Activated naive CD8-positive, alpha-beta T cell treated with anti-CD3 and anti-CD28 coated beads, Interleukin-2, amount 50 U/mL, for 16 hours (primary cell): ENCODE measurements at places on chromosomes 6 and 20.

DNA sequence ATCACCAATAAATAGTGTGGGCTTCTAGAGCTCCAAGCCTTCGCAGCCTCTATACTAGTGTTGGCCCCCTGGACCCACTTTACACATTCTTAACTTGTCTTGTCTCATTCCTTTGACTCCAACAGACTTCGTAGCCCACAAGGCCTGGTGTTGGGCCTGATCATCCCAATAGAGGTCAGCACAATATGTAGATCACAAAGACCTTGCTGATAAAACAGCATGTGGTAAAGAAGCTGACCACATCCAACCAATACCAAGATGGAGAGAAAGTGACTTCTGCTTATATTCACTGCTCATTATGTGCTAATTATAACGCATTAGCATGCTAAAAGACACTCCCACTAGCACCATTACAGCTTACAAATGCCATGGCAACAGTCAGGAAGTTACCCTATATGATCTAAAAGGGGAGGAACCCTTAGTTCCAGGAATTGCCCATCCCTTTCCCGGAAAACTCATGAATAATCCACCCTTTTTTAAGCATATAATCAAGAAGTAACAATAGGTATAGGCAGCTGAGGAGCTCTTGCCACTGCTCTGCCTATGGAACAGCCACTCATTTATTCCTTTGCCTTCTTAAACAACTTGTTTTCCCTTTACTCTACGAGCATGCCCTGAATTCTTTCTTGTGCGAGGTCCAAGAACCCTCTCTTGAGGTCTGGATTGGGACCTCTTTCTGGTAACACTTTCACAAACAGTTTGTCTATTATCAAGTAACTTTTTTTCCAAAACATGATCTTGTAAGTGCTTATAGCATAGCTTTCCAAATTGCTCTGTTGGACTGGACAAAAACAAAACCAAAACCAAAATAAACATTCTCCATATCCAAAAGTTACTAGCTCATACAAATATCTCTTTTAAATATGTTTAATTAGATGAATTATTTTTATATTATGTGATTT lies 54.6 kb upstream of the ECHDC1 start:
- DNase-seq: no peak

DNA sequence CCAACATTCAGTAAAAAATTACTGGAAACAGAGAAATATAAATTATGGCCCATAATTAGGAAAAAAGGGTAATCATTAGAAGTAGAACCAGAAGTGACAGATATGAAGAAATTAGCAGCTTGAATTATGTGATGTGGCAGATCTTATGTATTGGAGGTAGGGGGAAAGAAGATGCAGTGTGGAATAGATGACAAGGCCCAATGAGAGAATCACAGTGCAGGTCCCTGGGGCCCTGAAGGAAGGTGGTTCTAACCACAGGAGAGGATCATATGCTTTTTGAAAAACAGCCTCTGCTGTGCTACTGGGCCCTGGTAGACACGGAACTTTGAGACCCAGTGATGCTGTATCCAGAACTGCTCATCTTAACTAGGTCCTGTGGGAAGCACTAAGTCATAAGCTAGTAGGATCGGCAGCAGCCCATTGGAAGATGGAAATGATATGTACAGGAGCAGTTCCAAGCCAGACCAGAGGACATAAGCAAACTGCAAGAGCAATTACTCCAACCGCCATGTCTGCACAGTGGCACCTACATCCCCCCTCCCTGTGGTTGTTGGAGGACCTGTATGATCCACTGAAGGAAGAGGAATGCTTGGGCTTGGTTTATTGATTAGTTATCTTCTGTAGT lies 14.2 kb downstream of the HEBP2 start:
- no peak for DNase-seq

DNA sequence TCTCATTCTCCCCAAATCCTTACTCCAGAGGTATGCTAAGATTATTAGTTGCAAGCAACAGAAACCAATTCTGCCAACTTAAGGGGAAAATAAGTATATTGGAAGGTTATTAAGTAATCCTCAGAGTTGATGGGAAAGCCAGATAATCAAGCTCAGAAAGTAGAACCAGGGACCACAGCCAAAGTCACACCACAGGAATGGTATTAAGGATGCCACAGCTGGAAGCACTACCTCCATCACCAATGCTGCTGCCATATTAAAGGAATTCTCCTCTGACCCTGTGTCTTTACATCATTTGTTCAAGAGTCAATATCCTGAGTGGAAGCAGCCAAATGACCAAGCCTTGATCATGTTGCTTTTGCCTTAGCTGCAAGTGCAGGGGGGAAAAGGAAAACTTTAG lies 9.9 kb downstream of the PROCR start:
- no peak for DNase-seq

DNA sequence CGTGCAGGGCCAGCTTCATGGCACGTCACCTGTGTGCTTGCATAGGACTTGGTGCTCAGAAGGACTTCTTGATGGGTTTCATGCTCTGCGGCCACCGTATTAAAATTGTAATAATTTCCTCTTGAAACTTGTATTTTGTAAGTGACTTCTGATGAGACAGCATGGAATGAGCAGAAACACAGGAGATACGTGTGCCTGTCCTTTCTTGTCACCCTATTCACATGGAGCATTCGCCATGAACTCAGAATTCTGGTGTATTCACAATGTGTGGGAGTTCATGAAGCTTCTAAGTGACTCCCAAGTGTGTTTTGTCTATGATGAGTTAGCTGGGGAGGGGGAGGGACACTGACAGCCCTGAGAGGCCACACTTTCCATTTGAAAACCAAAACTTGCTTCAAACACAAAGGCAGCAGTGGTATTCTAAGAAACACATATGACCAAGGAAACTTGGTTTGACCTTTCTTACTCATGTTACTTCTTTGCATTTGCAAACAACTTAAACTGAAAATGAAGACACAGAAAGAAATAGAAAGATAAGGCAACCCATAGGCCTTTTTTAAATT lies 92.1 kb upstream of the NEDD9 start:
- DNase-seq: peak; percentile 32

GRCh38 chr6:153027480-153027879 lies 25.0 kb upstream of the MTRF1L start:
- no peak for DNase-seq

- DNase-seq: no peak
These were observed 1.0 kb downstream of the CALHM6 start for GRCh38 chr6:116461932-116462885.

GRCh38 chr6:87922947-87923330 lies 124.7 kb upstream of the SPACA1 start:
- DNase-seq: no peak

DNA sequence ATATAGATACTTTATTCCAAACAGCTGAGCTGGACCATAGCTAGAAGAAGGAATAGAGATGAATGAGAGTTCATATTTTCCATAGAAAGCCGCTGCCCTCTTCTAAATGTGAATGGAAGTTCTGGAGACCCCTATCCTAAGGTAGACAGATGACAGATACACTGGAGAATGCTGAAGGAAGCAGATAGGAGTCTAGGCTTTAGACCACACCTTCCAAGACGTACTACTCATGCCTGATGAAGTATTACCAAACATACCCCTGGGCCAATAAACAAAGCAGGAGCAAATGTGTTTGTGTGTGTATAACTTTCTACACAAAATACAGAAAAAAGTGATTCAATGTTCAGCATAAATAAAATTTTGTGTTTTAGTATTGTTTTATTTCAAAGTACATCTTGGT lies 9.1 kb upstream of the SLC17A2 start:
- no peak for DNase-seq

GRCh38 chr6:102907181-102907580 lies 1513.7 kb downstream of the GRIK2 start:
- no peak for DNase-seq

DNA sequence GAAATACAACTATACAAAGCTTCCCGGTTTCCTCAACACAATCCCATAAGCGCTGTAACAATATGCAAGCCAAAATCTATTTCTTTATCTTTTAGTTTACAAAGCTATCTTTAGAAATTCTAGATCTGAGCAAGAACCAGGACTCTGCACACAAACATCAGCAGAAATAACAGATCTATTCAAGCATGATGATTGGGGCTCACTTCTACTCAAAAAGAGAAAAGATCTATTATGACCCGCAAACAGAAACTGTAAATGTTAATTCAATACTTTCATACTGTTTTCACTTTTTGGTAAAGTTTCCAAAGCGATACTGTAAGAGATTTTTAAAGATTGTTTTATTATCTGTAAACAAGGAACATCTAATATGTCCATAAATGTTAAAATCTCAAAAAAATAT lies 86.6 kb downstream of the SESN1 start:
- DNase-seq: no peak

- no peak for DNase-seq
These were observed 719.7 kb upstream of the MARCKS start for GRCh38 chr6:113137426-113137825.

GRCh38 chr6:141026504-141026903 lies 1106.2 kb upstream of the GJE1 start:
- no peak for DNase-seq

DNA sequence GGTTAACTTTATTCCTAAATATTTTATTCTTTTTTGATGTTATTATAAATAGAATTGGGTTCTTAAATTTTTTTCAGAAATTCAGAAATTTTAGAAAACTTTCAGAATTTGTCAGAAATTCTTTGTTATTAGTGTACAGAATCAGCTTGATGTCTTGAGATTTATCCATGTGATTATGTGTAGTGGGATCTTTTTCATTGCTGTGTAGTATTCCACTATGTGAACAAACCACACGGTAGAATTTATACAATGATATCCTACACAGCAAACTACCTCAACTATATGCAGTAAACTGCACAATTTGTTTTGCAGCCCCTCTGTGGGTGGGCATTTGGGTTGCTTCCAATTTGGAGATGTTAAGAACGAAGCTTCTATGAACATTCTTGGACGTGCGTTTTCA lies 43.9 kb downstream of the PACSIN1 start:
- no peak for DNase-seq

DNA sequence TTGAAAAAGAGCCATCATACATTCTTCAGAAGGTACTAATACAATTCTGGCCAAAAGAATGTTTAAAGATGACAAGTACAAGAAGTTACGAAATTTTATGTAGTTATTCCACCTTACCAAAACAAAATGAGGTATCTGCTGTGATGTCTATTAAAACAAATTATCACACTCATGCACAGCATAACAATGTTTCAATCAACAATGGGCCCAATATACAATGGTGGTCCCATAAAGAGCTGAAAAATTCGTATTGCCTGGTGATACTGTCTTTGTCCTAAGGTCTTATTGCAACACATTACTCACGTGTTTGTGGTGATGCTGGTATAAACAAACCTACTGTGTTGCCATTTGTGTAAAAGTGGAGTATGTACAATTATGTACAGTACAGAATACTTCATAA lies 3.6 kb upstream of the NUP153 start:
- DNase-seq: no peak

DNA sequence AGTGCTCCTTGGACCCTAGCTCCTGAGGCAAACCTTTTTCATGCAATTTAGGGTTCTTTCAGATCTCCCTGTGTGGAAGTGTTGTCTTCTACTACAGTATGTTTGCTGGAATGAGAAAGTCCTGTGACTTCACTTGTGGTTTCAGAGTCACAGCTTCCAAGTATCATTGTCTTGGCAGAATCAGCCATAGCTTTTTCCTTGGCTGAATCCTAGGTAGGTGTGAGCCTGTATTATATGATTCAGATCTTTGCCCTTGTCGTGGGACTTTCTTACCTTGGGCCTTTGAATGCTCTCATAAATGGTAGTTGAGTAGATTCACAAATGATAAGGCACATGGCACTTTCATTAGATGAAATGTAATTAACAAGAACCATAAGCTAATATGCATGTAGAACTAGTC lies 16.5 kb downstream of the CARMIL1 start:
- no peak for DNase-seq

DNA sequence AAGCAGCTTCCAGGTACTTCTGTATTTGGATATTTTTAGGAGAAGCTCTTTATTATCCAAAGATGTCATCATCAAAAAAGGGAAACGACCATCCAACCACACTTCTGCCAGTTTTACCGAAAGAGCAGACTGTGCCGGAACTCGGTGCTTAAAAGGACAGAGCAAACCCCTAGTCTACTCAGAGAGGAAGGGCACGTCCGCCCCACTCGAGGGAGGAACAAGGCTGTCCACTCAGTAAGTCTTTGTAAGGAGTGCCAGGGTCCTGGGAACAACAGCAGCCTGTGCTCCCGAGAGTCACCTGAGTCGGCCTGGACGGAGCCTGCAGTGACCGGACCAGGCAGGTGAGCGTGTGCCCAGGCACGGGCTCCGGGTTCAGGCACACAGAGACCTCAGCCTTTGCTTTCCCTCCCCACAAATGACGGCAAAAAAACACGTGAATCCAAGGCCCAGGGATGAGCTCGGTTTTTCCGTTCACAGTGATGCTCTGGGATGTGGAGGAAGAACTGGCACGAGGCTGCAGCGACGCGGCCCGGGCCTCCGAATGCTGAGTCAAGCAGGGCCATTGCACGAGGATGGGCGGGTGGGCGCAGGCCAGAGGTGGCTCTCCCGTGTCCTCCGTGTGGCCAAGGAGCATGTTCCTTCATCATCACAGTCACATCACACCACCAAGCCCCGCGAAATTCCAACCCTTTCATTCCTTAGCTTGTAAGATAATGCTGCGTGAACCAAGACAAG lies 17.4 kb upstream of the SLCO4A1 start:
- DNase-seq: no peak

DNA sequence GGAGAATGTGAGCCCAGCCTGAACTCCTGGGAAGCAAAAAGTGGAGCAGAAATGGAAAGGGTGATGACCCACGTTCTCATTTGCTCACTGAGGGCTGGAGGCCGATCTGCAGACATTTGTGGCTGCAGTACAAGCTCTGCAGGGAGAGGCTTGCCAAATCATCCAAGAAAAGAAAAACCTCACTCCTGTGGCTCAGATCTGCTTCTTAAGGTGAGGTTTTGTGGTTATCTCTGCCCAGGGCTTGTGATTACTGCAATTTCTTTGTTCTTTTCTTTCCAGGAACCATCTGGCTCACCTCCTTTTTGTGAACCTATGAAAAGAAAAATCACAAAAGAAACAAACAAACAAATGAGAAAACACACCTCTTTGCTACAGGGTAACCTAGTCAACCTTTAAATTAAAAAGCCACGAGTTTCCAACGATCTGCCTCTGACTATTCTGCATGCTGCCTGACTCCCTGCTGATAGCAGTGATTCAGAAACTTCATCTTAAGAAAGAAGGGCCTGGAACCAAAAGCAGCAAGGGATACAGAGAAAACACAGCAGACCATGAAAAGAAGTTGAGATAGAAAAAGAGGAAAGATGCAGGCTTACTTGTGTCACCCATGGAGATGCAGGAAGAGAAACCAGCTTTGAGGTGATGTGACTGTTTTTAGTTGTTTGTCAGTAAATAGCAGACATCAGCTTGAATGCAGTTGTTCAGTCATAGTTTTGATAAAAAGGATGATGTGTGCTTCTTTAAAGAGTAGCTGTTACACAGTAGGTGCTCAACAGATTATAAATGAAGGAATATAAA lies 165.1 kb downstream of the LMBRD1 start:
- no peak for DNase-seq
